ENCODE measurements at places on chromosomes 2 and 18.
A peak's percentile ranks its signal among the peaks of the same experiment; 100 is the strongest.

- no peak for DNase-seq
Measured at GRCh38 chr2:162308747-162309503, 9.6 kb downstream of the IFIH1 start.

GRCh38 chr2:73418343-73418742 is 32.7 kb downstream of the ALMS1 start:
- DNase-seq: peak; percentile 48

GRCh38 chr2:68762665-68763064 is 28.1 kb downstream of the ARHGAP25 start:
- no peak for DNase-seq

DNA sequence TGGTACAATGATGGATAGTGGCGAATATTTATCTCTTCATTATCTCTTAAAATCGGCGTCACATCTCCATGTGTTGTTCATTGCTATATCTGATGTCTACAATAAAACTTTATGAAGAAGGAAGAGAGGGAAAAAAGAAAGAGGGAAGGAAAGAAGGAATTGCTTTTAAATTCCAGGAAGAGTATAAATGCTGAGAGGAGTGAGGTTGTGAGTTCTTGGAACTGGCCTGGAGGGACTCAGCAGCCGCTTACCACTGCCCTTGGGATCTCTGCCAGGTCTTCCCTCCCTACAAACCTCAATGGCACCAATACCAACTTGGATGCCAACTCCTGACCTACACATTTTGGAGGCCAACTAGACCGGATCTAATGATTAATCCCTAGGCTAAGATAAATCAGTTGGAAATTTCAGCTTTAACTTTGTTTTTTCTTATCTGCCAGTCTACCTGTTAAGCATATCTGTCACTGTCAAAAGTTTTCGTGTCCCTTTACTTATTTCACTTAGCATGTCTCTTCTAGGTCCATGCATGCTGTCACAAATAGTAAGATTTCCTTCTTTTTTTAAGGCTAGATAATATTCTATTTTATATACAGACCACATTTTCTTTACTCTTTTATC is 9.8 kb downstream of the SCN9A start:
- DNase-seq: no peak

- peak; percentile 5 for DNase-seq
Measured at GRCh38 chr2:71605173-71605641, 151.8 kb downstream of the DYSF start.

GRCh38 chr2:78928502-78928901 is 97.0 kb upstream of the REG3G start:
- no peak for DNase-seq

DNA sequence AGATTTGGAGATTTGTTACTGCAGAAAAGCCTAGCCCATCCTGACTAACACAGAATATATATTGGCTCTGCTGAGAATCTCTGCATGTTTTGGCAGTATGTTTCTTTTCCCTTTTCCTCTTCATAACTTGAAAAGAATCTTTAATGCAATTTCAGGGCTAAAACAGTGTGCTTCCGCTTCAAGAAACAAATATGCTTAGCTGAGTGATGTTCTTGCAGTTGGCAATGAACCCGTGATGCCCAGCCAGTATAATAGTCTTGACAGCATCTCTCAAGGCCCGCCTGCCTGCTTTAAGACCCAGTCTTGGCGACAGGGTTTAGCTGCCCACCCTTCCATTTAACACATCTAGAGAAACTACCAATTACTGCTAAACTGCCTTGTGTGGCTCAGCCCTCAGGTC is 184.5 kb downstream of the INO80D start:
- DNase-seq: no peak

DNA sequence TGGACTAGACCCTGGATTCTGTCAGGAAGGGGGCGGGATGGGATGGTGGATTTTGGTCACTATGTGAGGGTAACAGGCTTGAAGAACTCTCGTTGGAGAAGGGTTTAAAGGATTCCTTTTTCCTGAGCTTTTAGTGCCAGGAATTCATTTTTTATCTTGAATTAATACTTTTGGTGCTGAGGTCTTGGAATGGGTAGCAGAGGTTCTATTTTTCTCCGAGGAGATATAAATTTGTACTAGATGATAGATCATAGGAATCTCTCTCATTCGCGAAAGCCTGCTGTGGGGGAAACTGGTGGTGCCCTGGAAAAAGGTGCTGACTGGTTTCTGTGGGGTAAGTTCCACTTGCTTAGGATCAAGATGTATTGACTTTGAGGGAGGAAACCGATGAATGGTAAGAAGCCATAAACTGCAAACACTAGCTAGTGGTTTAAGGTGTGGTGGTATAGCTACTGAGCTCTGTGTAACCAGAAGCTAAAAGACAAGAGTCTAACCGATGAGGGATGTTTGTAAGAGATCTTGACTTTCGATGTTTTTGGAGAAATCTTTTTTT is 706 bp downstream of the AGPS start:
- DNase-seq: no peak

GRCh38 chr2:215000721-215001120 is 137.7 kb downstream of the ABCA12 start:
- no peak for DNase-seq

Measured in head of caudate nucleus (tissue), 42 donors.